ENCODE measurements at places on chromosomes 16 and 17.

DNA sequence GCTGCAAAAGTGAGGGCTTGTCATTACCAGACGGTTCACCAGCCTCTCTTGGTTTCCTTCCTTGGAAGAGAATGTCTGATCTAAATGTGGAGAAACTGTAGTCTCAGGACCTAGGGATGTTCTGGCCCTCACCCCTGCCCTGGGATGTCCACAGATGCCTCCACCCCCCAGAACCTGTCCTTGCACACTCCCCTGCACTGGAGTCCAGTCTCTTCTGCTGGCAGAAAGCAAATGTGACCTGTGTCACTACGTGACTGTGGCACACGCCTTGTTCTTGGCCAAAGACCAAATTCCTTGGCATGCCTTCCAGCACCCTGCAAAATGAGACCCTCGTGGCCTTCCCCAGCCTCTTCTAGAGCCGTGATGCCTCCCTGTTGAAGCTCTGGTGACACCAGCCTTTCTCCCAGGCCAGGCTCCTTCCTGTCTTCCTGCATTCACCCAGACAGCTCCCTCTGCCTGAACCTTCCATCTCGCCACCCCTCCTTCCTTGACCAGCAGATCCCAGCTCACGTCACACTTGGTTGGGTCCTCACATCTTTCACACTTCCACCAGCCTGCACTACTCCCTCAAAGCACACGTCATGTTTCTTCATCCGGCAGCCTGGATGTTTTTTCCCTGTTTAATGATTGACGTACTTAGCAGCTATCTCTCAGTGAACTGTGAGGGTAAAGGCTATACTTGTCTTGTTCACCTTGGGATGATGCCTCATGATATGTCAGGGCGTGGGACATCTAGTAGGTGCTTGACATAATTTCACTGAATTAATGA lies 4.3 kb downstream of the ZNF768 start:
- DNase-seq, result no peak

- no peak for DNase-seq
Measured at GRCh38 chr16:10635365-10636021, 55.1 kb upstream of the EMP2 start.

DNA sequence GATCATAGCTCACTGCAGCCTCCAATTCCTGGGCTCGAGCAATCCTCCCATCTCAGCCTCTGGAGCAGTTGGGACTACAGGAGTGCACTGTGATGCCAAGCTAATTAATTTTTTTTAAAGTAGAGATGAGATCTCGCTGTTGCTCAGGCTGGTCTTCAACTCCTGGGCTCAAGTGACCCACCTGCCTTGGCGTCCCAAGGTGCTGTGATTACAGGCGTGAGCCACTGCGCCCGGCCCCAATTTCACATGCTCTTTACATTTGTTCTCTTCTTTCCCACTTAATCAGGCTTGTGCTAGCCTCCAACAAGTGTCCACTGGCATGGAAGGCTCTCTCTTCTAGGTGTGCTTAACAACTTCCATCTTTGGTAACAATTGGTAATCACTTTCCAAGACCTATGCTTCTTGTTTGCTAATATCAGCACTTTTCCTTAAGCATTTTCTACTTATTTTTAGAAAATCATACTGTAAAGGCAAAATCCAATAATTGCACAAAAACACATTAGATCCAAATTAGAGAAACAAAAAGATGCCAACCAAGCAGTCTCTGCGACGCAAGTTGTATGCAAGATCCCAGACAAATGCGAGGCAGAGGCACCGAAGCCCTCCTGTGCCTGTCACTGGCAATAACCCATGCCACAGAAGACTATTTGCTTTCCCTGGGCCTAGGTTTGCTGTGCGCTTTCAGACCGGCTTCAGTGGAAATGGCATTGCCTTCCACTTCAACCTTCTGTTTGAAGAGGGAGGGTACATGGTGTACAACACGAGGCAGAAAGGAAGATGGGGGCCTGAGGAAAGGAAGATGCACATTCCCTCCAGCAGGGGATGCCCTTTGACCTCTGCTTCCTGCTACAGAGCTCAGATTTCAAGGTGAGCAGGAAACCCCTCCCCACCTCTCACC lies 52.6 kb downstream of the NOS2 start:
- no peak for DNase-seq

DNA sequence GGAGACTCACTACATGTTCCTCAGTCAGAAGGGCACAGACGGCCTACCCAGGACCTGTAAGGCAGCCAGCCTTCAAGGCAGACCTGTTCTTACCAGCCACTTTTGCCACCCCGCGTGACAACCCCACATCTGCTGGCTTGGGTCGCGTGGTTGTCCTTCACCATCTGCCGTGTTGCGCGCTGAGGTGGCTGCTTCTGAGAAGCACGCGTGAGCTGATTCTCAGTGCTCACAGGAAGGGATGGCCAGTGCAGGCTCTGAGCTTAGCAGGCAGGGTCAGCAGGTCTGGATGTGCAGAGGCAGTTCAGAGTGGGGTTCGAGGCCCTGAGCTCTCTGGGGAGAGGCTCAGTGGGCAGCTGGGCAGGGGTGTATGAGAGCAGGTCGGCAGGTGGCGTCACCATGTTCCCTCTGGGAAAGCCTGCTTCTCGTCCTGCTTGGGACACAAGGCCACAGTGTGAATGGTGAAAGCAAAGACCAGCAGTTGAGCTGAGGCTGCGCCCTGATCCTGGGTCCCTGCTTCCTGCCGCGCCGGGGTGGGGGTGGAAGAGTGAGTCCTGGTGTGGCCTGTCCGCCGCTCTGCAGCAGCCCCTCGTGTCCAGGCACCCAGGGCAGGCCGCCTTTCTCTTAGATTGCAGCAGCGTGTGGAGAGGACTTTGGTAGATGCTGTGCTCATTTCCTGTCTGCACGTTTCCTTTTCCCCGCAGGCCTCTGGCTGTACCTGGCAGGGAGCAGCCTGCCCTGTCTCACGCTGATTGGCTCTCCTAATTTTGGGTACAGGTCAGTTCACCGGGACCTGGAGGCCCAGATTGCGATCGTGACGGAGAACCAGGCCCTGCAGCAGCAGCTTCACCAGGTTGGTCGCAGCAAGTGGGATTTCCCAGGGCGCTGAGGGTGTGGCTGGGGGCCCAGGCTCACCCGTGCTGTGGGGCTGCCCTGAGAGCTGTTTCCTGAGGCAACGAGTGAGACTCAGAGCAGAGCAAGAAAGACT lies 36.0 kb downstream of the PGS1 start:
- no peak for DNase-seq

GRCh38 chr17:28178800-28179199 lies 136.3 kb downstream of the NLK start:
- no peak for DNase-seq

- DNase-seq, result peak; percentile 44
Measured at GRCh38 chr17:82228842-82229697, at the start of gene SLC16A3. TSS of gene SLC16A3 (plus strand) at chr17:82229042. CDS start at chr17:82236009, 6,967 bp downstream.

- DNase-seq, result no peak
Measured at GRCh38 chr16:66485376-66485775, 58.3 kb downstream of the BEAN1 start.

- no peak for DNase-seq
Measured at GRCh38 chr17:40313668-40314583, 4.9 kb downstream of the RARA start.

- DNase-seq, result no peak
Measured at GRCh38 chr17:13671771-13672170, 70.0 kb upstream of the HS3ST3A1 start.

DNA sequence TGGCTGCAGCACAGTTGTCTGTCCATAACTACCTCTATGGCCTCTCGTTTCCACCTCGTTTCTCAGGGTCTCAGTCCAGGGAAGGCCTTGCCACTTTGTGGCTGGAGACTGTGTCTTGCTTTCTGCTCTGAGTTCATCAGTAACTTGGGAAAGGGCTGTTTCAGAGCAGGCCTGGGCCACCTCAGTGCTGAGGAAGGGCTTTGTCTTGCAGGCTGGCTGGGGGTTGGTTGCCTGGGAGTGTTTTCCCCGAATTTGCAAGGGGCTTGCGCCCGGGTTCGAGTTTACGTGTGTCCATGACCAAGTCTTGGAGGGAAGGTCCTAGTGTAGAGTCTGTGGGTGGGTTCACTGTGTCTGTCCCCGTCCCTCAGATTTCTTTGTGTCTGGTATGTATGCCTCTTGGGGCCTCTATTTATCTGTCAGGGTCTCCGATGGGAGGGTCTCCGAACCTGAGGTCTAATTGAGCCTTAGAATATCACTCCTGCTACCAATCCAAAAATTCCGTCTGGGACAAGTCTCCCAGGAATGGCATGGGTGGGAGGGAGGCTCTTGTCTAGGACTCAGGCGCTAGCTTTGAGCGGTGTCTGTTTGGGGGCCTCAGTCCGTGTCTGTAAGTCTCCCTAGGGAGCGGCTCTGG lies 594 bp upstream of the TGFB1I1 start:
- DNase-seq, result no peak

DNA sequence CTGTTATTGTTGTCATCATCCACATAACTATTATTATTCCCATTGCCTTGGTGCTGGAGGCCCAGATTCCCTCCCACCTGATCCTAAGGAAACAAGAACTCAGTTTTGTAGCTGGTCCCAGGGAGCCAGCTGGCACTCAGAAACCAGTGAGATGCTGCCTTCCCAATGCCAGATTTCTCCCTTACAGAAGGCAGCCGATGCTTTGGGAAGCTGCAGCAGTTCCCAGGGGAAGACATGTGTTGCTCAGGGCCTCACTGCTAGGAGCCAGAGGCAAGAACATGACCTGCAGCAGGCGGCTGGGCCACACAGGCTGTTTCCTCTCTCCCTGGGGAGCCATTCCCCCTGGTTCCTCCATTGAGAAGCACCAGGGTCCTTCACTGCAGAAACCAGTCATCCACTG lies 59.9 kb upstream of the GRIN2A start:
- DNase-seq, result no peak

- DNase-seq, result peak; percentile 89
Measured at GRCh38 chr17:67260170-67260987, 15.4 kb upstream of the HELZ start.

- no peak for DNase-seq
Measured at GRCh38 chr17:65627891-65628643, 66.6 kb upstream of the AXIN2 start.

DNA sequence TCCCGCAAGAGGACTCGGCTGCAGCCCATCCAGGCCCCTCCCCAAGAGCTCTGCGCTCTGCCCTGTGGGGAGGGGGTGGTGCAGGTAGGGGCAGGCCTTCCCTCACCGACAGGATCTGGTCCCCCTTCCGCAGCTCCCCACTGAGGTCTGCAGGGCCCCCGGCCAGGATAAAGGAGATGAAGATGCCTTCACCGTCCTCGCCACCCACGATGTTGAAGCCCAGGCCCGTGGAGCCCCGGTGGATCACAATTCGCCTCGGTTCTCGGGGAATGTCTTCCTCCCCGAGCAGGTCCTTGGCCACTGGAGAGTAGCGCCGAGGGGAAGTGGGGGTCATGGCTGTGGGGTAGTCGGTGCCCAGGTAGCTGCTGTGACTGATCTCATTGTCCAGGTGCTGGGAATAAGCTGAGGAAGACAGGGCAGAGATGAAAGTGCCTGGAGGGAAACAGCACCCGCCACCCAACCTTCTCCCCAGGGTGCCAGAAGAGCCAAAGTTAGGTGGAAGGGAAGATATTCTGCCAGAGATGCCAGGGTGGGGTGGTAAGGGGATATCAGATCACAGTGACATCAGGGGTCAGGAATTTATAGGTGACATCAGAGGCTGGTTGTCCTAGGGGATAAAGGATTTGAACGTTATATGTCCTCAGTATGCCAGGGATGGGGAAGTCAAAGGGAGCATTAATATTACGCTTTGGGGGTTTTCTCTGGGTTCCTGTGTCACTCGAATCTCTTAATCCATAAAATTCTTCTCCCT lies 17.7 kb upstream of the ASGR1 start:
- DNase-seq, result no peak

GRCh38 chr17:82030470-82031302 lies 792 bp upstream of the RAC3 start:
- DNase-seq, result peak; percentile 87

- no peak for DNase-seq
Measured at GRCh38 chr17:32286518-32286900, 20.9 kb downstream of the RHBDL3 start.

DNA sequence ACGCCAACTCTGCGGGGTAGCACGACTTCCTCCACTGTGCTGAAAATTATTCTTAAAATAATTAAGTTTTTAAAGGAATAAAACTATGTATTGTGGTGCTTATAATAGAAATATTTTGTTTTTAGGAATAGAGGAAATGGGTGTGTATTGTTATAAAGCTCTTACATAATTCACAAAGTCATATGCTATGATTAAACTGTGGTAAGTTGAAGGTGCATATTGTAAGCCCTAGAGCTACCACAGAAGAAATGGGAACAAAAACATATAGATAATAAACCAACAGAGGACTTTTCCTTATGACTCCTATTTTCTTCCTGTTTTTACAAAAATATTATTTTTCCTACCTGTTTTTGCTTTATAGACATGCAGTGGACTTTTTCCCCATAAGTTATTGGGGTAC lies 4.3 kb upstream of the SLFN11 start:
- DNase-seq, result no peak

GRCh38 chr16:85600530-85601271 lies 12.4 kb upstream of the GSE1 start:
- no peak for DNase-seq

DNA sequence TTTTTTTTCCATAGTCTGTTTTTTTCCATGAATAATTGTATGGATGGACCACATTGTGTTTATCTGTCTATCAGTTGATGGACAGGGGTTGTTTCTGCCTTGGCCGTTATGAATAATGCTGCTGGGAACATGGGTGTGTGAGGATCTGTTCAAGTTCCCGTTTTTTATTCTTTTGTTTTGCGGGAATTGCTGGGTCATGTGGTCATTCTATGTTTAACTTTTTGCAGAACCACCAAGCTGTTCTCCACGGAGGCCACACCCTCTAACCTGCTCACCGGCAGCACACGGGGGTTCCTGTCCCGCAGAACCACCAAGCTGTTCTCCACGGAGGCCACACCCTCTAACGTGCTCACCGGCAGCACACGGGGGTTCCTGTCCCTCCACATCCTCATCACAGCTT lies 5.9 kb upstream of the MSLN start:
- no peak for DNase-seq

DNA sequence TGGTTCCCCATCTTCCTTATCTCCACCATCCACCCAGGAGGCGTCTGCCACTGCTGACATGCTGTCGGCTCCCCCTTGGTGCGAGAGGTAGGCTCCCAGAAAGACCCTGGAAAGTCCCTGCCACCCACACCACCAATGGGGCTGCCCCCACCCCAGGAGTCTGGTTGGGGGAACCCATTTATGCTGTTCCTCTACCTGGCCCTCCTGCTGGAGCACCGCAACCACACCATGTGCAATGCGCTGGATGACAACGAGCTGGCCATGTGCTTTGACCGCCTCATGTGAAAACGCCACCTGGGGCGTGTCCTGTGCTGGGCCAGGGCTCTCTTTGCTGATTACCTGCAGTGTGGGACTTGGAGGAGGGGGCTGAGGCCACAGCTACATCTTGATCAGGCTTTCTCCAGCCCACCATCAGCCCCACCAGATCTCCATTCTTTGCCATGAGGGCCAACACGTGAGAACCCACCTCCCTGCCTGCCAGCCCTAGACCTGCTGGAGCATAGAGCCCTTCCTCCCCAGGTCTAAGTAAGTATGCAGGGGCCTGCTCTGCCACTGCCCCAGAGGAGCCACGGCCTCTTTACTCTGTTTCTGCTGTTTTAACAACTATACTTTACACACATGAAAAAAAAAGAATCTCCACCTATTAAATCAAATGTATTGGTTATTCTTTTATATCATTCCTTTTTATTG lies 7.9 kb upstream of the ALDH3A1 start:
- no peak for DNase-seq

- no peak for DNase-seq
Measured at GRCh38 chr16:28042811-28043210, 20.7 kb downstream of the GSG1L start.

Measured in Kasumi-1 (cell line).